ENCODE measurements at places on chromosomes 1 and 21.

DNA sequence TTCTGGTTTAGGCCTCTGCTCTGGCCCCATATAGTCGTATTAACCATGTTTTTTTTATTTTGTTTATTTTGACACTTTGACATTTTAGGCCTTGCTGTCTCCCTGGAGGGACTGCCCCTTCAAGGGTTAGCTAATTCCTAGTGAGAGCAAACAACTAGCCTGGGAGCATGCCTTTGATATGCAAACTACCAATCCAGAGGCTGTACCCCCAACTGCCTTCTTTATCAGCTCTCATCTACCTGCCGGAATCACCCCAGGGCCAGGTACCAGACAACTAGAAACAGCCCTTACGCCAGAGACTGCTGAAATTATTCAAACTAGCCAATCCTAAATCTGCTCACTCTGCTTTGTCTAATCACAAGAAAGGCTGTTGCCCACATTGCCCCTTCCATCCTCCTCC, 13.0 kb upstream of the ST6GALNAC5 start:
- DNase-seq = no peak

- no peak for DNase-seq
Measured at GRCh38 chr1:226625326-226625725, 76.8 kb downstream of the STUM start.

- no peak for DNase-seq
Measured at GRCh38 chr1:208248307-208248801, 4.2 kb upstream of the PLXNA2 start.

DNA sequence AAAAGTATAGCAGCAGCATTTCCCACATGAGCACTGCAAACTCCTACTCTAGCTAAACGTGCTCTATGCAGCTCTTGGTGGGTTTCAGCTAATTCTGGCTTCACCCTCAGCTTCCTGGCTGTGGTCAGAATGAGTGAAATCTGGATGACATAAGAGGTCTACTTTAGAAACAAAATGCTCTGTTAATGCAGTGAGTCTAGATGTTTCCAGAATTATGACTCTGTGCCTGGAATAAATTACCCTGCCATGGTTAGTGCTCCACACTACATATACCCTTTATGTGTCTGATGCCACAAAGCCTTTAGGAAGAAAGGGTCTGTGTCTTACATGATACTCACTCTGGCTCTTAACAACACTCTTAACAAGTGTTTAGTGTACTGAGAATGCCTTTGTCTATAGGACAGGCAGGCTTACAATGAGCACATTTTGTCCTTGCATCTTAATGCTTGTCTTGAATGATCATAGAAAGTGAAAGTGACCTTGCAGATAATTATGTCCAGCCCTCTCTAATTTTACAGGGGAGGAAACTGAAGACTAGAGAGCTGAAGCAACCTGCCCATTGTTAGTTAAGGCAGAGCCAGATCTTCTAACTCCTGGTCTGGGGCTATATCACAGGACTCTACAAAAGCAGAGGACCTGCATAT, 9.2 kb downstream of the S100A10 start:
- no peak for DNase-seq

All from NCI-H345 (cell line).